ENCODE measurements at places on chromosomes 6 and 20.

GRCh38 chr6:27370391-27370790 is 18.2 kb upstream of the ZNF391 start:
- no peak for DNase-seq

DNA sequence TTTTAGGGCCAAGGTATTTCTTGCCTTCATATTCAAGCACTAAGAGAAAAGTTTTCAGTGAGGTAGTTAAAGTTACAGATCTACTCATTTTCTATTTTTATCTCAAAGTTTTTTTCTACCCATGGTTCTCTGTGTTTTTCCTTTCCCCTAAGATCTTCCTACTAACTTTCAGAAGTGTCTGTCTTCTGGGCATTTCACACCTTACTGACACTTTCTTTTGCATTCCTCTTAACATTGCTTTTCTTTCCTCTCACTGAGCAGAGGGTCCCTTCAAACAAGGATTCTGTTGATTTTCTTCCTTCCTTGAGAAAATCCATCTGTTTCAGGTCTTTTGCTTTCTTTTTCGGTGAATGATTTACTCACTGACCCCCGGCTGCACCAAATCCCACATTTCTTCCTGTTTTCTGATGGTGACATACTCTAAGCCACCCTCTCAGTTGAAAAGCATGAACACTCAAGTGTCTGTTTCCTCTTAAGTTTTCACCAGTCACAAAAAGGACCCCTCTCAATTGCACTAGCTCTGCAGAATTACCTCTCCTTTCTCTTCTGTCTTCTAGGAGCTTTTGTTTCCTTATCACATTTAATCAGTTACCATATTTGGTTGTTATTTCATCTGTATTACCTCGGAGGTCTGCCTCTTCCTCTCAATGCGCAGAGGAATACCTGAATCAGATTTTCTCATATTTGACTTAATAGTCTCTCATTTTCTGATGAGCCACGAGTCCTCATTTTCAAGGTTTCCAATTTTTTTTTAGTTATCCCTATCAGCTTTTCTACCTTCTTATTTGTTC is 73.5 kb upstream of the RNF217 start:
- DNase-seq = no peak

GRCh38 chr6:166056637-166057036 is 111.0 kb downstream of the TBXT start:
- DNase-seq = no peak

GRCh38 chr6:33481192-33481591 is 26.8 kb downstream of the ZBTB9 start:
- no peak for DNase-seq

DNA sequence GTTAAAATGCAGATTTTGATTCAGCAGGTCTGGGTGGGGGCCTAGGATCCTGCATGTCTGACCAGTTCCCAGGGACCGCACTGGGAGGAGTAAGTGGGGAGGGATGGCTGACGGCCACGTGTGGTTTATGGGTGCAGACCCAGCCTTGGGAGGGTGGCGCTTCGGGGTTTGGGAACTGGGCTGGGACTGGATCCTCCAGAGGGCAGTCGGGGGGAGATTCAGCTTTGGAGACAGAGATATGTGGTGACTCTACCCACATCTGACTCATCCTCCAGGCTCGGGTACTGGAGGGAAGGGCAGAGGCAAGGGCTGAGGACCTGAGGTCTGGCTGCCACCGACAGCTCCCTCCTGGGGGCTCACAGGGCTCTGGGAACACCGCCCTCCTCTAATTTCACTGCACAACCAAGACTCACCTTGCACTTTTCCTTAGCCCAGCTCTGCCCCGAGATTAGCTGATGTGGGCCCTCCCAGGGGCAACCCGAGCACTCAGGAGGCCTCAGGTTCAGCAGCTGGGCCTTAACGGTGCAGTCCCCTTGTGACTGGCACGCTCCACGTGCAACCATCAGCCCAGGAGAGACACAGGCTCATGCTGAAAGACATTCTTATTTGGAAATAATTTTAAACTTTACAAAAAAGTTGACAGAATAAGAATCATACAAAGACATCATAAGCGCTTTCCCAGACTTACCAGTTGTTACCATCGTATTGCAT is 172.8 kb upstream of the PMEPA1 start:
- peak; percentile 14 for DNase-seq
